CD4-positive, alpha-beta T cell treated with Interleukin-6 for 4 hours (primary cell): ENCODE measurements at places on chromosomes 3 and 15.
A peak's percentile ranks its signal among the peaks of the same experiment; 100 is the strongest.

- DNase-seq: no peak
Observed at GRCh38 chr3:143288944-143289343, 169.4 kb downstream of the CHST2 start.

GRCh38 chr3:22496641-22497040, 706.5 kb upstream of the UBE2E2 start:
- no peak for DNase-seq

GRCh38 chr3:102068327-102068726, 219.0 kb downstream of the NFKBIZ start:
- DNase-seq: no peak

- no peak for DNase-seq
Observed at GRCh38 chr3:16999871-17000270, 115.1 kb downstream of the PLCL2 start.

DNA sequence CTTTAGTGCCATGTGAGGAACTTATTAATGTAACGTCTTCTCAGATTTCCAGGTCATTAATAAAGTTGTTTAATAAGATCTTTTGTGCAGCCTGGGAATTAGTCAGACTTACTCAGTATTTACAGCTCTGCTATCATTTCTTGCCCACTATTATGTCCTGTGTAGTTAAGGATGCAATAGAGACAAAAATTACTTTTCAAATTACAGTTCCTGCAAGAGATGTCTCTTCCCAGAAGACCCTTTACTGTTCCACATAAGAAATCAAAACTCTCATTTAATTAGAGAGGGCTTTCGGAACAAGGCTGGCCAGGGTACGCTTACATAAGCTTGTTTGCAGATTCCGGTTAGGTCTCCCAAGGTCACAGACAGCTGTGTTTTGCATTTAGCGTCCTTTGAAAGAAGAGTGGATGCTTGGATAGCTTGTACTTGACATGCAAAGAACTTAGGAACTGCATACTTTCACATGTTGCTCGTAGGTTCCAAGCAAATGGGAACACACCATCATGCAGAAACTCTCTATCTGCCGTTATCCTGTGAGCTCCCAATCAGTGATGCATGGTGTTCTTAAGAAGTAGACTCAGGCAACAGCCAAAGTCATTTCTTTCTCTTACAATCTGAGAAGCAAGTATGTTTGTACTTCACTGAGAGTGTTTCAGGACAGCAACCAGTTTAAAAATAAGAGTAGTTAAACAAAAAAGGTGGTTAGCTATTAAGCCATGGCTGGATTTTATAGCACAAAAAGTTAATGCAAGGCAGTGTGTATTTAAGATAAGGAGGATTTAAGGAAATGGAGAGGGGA, 37.4 kb downstream of the FILIP1L start:
- DNase-seq: no peak

DNA sequence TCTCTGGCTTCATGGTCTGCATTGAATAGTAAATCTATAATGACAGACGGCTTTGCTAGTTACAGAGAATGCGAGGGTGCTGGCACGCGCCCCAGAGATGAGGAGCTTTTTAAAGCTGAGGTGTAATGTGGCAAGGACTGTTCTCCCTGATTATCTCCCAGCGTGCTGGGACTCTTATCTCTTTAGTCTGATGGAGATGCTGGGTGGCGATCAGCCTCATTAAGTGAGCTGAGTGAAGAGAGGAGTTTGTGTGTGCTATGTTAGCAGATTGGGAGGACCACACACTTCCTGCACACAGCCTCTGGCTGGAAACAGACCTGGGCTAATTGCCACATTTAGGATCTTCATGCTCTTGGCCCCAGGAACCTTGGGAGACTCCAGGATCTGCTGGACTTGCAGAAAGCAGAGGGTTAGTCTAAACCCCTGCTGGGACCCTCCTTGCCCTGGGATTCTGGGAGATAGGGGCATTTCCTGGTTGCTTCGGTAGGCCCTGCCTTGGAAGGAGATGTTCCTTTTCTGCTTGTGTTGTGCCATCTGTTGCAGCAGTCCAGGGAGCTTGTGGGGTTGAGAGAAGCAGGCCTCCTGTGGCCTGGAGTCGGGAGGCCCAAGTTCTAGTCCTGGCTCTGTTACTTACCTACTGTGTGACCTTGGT, 15.0 kb downstream of the PDIA5 start:
- no peak for DNase-seq

DNA sequence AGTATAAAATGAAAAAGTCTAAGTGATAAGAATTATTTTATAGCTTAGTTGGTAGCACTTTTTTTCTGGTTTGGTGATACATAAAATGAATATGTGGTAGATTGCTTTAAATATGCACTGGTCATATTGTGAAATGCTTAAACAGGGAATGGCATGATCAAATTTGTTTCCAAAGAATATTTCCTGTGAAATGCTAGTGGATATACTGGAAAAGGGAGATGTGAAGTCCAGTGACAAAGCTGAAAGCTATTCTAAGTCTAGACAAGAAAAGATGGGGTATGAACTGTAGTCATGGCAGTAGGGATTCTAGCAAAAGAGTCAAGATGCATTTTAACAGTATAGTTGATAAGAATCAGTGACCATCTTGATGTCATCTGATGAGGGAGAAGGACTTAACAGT, 98.9 kb upstream of the MME start:
- no peak for DNase-seq

- no peak for DNase-seq
Observed at GRCh38 chr3:192564611-192565010, 162.7 kb downstream of the FGF12 start.

- DNase-seq: no peak
Observed at GRCh38 chr3:151206201-151206600, 3.2 kb upstream of the GPR171 start.

DNA sequence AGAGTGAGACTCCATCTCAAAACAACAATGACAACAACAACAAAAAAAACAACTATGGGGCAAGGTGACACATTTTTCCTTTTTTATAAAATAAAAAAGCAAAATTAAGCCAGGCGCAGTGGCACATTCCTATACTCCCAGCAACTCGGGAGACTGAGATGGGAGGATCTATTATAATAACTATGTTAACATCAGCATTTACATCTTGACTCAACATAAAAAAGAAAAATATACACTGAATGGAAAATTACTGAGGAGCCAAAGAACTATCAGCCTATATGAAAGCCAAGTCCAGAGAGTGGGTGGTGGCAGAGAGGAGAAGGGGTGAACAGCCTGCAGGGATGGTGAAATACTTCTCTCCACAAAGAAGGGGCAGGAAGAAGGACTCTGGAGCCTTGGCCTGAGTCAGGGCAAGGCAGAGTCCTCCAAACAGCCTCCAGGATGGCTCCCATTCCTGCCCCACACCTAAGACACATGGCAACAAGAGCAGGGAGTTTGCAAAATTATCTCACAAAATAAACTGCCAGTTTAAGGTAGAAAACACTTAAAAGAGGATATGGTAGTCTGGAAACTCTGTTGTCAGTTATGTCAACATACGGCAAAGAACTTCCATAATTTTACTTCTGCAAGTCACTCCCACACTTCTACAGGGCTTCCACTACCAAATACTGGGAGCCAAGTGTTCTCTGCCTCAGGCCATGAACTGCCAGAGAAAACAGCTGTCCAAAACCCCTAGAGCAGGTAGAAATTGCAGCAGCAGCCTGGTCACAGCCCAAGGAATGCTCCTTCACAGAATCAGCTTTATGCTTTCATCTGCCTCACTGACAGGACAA, 25.9 kb downstream of the HSPBAP1 start:
- no peak for DNase-seq

DNA sequence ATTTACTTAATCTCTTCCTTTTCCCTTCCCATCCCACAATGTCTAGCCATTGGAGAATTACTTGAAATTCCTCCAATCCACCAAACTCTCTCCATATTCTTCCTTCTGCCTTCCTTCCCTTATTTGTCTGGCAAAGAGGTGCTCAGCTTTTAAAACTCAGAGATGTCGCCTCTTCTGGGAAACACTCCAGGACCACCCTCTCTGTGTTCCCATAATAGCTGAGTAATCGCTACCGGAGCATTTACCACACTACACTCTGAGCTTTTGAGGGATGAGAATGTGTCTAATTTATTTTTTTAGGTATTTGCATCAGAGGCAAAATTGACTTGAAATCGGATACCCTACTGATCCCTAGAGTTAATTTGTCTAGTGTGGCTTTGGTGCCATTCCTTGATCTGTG, 245.7 kb upstream of the TPRG1 start:
- no peak for DNase-seq

DNA sequence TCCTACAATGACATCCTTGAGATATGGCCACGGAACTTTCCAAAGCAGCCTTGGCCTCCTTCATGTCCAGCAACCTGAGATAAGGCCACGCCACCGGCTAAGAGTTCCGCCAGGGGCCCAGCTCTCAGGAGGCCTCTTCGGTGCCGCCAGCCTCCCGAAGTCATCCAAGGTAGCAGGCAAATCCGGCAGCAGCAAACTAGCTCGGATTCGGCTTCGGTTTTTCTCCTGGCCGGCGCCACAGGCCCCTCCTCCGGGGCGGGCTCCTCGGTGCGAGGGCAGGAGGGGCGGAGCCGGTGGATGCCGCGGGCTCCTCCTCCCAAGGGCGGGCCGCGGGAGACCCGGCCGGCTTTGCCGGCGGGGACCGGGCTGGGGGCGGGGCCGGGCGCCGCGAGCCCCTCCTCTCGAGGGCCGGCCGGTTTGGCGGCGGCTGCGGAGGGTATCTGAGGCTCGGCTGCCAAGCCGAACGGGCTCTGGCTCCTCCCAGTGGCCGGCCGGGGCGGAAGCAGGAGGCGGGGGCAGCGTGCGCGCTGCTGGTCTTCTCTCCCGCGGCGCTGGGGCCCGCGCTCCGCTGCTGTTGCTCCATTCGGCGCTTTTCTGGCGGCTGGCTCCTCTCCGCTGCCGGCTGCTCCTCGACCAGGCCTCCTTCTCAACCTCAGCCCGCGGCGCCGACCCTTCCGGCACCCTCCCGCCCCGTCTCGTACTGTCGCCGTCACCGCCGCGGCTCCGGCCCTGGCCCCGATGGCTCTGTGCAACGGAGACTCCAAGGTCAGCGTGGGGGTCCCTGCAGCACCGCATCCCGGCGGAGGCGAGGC, at the start of gene GMPS:
Gene GMPS, plus strand, starts transcription at position 518 of the 812 bp plus-strand sequence. Its CDS starts 221 bp downstream, at position 739.
- DNase-seq: peak; percentile 96

DNA sequence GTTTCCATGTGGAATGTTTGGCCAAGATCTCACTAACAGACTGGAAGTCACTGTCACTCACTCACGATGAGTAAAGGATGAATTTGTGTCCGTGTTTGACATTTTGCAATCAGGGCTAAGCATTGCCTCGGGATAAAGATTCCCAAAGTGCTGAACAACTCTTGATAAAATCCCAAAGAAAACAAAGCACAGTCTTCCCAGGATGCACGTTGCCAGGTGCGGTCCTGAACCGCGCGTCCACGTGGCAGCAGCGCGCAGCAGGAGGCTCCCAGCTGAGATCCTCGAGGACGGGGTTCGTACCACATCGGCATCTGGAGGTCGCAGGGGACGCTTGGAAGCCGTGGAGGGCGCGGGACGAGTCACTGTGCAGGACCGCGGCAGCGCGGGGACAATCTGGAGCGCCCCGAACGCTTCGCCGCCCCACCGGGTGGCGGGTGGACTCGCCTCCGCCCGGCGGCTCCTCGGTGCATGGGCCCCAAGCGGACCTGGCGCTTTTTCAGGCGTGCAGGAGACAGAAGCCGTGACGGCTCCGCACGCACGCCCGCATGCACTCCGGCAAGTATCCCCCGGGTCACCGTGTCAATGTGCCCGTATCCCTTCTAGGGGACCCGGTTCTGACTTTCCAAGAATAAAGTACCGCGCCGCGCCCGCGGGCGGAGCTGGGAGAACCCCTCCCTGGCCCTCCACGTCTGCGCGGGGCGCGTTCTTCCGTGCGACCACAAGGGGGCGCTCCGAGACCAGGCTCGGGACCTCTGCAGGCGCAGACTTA, 17.7 kb downstream of the CPN2 start:
- DNase-seq: peak; percentile 89

- no peak for DNase-seq
Observed at GRCh38 chr3:176840641-176841286, 356.5 kb downstream of the TBL1XR1 start.
